ENCODE measurements at places on chromosomes 2 and 18.

- DNase-seq: no peak
Observed at GRCh38 chr2:204145791-204146190, 209.2 kb downstream of the ICOS start.

- peak; percentile 51 for DNase-seq
Observed at GRCh38 chr18:75211953-75212750, 1.6 kb downstream of the TSHZ1 start.

DNA sequence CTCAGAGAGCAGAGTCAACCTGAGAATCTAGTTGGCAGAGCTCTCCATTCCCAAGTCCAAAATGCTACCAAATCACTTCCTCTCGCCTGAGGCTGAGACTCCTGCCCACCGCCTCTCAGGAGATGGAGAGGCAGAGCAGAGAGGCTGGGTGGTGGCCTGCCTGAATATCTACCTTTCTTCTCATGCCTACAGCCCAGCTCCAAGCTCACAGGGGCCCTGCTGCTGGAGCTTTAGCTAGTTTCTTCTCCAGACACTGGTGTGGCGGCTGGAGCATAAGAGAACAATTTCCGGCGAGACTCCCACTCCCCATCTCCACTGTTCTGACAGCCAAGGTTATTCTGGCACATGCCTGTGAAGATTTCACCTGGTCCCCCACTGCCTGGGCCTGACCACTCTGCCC lies 8.1 kb upstream of the CYP26B1 start:
- no peak for DNase-seq

GRCh38 chr2:5315512-5315911 lies 376.7 kb upstream of the SOX11 start:
- DNase-seq: no peak

- DNase-seq: no peak
Observed at GRCh38 chr2:48112911-48113680, 206.8 kb upstream of the FBXO11 start.

GRCh38 chr18:30150586-30151250 lies 891.8 kb downstream of the DSC3 start:
- DNase-seq: no peak

DNA sequence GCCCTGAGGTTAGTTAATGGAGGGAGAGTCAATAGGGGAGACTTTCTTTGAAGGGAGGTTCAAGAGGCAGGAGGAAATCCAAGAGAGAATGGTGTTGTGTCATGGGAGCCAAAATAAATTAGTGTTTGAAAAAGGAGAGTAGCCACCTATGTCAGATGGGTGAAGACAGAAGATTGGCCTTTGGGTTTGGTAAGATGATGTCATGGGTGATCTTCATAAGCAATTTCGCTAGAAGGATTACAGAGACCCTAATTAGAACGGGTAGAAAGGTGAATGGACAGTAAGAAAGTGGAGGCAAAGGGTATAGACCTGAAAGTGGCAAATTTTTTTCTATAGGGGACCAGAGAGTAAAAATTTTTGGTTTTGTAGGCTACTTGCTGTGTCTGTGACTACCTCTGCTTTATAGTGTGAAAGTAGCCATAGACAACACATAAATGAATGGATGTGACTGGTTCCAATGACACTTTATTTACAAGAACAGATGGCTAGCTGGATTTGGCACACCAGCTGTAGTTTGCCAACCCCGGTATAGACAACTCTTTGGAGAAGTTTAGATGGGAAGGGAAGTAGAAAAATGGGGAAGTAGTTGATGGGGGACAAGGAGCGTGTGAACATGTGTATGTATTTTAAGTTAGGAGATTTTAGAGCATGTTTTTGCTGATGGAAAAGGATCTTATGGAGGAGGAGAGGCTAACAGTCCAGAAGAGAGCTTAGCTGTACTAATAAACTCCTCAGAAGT lies 9.3 kb downstream of the STAMBP start:
- no peak for DNase-seq

DNA sequence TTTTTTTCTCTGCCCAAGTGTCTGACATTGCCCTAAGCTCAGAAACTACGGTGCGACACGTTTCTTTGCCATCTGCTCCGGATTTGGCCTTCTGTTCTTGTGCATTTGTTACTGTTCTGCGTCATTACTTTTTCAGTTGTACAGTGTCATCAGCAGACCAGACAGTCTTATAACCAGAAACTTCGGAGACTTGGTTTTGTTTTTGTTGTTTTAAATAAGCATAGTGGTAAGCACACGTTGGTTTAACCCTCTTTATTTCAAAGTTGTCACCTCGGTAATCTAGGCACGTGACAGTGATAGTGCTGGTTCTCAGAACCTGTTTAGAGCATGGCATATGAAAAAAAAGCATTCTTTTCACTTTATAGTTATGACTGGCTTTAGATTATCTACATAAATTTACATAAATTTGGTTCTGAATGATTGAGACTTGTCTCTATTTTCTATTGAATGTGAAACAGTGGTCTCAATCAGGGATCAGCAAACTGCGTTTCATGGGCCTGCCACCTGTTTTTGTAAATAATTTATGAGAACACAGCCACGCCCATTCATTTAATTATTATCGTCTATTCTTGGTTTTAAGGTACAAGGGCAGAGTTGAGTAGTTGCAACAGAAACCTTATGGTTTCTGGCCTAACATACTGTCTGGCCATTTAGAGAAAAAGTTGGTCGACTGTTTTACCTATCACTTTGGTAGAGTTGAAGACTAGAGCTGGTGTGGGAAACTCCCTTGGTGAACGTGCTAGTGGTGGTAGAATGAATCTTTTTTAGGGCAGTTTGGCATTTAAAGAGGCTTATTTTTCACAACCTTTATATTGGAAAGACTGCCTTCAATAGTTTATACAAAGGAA lies 106.5 kb downstream of the ZNF532 start:
- DNase-seq: no peak

GRCh38 chr2:152490686-152491455 lies 155.9 kb downstream of the FMNL2 start:
- DNase-seq: no peak

- DNase-seq: no peak
Observed at GRCh38 chr2:160916300-160916699, 243.9 kb upstream of the TANK start.

- no peak for DNase-seq
Observed at GRCh38 chr18:79848579-79849327, 51.0 kb downstream of the KCNG2 start.

- no peak for DNase-seq
Observed at GRCh38 chr18:73614812-73615211, 532.8 kb downstream of the FBXO15 start.

GRCh38 chr2:231099918-231100317 lies 24.9 kb downstream of the HTR2B start:
- DNase-seq: no peak

DNA sequence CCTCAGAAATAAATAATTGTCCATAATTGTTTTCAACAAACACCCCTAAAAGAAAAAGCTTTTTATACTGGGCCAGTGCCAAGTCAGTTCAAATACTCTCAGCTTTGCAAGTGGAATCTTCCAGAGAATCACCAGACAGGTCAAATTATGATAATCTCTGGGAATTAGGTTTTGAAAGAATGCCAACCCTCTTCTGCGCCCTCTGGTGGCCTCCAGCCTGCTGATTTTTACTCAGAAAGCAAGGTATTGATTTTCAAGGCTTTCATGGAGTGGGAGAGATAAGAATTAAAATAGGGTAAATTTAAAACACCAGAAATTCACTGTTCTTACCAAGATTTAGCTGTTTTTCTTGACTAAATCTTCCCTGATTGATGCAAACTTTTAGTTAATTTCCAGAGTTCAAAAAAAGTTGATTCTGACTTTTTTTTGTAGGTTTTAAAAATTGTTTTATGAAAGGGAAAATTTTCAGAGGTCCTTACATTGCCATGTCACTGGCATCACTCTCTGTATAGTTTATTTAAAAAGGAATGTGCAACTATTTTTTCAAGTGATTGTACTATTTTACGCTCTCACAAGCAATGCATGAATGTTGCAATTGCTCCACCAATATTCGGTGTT lies 282.9 kb upstream of the TNP1 start:
- no peak for DNase-seq

- DNase-seq: no peak
Observed at GRCh38 chr18:36477776-36478175, 180.3 kb downstream of the FHOD3 start.

DNA sequence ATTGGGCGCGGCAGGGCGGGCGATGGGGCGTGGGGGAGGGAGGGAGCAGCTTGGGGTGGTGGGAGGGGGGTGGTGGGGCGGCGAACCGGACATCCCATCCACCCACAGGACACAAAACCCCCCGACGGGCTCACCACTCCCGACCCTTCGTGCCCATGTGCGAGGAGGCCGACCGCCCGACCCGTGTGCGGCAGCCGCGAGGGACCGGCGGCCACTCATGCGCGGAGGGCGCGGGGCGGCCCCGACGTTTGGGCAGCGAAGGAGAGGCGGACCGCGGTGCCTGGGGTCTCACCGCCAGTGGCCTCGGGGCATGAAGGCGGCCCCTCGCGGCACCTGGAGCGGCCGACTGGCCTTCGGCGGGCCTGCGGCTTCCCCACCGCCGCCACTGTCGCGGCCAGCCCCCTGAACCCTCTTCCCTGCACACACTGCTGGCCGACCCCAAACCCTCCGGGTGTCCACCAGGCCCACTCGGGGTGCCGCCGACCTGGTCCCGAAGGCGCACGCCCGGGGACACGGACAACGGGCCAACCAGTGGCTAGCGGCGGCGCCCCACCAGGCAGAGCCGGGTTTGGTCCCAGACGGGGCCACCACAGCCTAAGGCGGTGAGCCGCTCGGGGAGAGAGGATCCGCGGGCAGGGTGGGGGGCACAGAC lies 94.6 kb upstream of the ANKRD30BL start:
- DNase-seq: peak; percentile 5

DNA sequence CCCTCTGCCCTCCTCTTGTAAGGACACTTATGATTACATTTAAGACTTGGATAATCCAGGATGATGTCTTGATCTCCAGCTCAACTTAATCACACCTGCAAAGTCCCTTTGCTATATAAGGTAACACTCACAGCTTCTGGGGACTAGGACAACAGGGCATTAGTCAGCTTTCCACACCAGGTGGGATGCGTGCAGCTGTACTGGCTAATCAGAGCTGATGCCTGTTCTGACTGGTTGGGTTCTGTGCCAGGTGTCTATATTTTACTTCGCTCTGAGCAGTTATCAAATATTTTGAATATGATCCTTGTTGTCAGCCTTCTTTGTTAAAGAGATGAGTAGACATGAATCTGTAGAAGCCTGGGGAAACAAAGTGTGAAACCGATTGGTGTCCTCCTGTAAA lies 115.5 kb upstream of the ATP8B1 start:
- no peak for DNase-seq

DNA sequence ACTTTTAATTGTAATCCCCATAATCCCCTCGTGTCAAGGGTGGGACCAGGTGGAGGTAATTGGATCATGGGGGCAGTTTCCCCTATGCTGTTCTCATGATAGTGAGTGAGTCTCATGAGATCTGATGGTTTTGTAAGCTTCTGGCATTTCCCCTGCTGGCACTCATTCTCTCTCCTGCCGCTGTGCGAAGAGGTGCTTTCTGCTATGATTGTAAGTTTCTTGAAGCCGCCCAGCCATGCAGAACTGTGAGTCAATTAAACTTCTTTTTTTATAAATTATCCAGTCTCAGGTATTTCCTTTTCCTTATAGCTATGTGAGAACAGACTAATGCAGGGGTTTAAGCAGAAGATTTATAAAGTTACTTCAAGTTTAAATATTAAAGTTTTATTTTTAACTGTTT lies 655.2 kb downstream of the EPHA4 start:
- no peak for DNase-seq

DNA sequence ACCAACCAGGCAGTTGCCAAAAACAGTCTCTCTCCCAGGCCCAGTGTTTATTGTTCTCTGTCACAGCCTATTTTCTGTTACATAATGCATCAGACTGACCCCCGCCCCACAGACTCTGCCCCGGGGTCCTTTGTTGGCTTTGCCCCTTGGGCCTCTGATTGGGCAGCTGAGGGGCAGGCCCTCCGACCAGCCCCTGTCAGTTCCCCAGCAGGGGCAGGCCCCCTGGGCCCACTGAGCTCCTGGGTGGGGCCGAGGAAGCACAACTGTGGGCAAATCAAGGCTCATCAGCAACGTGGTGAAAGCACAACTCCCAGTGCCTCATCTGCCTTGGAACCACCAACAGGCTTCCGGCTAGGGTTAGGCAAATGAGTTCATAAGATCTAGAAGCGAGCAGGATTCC lies 160.1 kb upstream of the MYCN start:
- DNase-seq: no peak

Measured in GM20000 (cell line).